Hematopoietic multipotent progenitor cell treated with erythropoietin and hydrocortisone succinate and interleukin-3 and kit ligand, for 6 days (in vitro differentiated cells): ENCODE measurements at places on chromosomes 12 and 14.

- peak; percentile 65 for DNase-seq
Observed at GRCh38 chr12:121239351-121240061, 29.6 kb downstream of the P2RX4 start.

- no peak for DNase-seq
Observed at GRCh38 chr12:92625639-92626310, 77.0 kb upstream of the PLEKHG7 start.

DNA sequence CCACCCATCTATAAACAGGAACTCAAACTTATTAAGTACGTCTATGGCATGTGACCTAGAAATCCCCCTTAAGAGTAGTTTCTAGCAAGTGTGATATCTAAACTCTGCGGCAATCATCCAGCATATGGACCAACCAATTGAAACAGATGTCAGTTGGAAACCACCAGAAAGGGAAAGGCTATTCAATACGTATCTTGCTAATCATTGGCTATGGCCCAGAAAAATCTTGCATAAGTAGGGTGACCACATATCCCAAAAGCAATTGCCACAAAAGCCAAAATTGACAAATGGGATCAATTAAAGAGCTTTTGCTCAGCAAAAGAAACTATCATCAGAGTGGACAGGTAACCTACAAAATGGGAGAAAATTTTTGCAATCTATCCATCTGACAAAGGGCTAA lies 24.2 kb downstream of the SYNJ2BP start:
- DNase-seq, result peak; percentile 11

DNA sequence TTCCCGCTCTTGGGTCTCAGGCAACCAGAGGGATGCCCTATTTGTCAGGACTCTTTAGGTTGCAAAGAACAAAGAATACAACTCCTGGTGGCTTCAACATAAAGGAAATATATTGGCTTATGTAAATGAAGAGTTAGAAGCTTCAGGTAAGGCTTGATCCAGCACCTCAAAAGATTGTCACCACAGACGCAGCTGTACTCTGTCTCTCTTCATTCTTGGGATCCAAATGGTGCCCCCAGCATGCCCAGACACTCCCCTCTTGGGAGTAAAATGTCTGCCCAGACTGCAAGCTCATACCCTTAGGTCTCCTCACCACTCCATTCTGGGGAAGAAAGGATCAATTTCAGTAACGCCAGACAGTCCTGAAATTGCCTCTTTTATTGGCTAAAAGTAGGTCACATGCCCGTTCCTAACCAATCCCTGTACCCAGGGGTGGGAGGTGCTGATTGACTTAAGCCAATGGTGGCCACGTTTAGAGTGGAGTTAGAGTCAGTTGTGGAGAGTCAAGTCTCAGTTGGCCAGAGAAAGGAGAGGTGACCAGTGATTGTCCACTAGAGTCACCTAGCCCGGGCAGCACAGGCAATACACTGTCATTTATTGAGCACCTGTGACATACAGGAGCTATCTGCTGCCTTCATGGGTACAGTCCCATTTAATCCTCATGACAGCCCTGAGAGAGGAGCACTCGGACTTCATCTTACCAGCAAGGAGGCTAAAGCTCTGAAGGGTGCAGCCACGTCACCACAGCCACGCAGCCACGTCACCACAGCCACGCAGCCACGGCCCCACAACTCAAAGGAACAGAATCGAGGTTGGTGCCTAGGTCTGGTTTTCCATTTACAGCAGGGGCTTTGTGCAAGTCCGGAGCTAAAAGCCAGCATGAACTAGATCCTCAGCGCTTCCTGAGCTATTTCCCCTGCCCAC lies 19.7 kb upstream of the BEGAIN start:
- no peak for DNase-seq

GRCh38 chr14:100640471-100641273 lies 53.5 kb upstream of the BEGAIN start:
- peak; percentile 86 for DNase-seq

GRCh38 chr12:27751386-27752047 lies 28.5 kb upstream of the KLHL42 start:
- no peak for DNase-seq
